ENCODE measurements at places on chromosomes 3 and 15.

DNA sequence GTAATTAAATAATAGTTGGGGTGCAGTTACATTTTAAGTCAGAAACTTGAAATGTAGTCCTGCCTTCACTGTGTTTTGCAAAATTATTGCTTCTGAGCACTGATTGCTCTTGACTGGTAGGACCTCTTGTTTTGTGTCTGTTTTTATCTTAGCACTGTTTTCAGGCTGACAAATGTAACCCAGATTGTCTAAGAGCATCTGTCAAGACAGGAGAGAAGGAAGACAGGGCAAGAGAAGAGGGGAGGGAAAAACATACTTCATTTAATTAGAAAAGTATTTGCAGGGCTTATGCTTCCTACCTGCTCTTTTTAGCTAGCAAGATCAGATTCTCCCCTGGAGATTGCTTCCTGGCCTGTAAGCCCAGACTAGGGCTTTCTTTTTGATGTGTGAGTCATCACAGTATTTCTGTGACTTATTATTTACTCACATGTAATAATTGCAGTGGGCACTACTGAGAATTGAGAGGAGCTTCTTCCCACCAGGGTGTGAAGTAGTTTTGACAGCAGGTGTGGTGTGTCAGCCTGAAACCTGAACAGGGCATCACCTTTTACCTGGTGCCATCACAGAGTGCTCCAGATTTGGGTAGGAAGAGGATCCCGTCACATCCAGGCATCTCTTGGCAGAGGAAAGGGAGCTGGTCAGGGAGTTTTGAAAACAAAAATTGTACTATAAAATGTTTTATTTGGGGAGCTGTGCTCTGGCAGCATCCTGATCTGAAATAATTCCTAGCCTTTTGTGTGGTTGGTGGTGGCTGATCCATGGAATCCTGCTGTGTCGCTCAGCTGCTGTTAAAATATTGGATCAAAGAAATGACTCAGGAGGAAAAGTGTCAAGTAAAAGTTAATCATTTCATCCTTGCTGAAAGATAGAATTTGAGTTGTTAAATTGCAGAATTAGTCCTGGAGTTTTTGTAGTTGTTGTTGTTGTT, 98.2 kb downstream of the TMEM108 start:
- DNase-seq = no peak

- no peak for DNase-seq
These were observed 28.0 kb downstream of the GLDN start for GRCh38 chr15:51369451-51369761.

DNA sequence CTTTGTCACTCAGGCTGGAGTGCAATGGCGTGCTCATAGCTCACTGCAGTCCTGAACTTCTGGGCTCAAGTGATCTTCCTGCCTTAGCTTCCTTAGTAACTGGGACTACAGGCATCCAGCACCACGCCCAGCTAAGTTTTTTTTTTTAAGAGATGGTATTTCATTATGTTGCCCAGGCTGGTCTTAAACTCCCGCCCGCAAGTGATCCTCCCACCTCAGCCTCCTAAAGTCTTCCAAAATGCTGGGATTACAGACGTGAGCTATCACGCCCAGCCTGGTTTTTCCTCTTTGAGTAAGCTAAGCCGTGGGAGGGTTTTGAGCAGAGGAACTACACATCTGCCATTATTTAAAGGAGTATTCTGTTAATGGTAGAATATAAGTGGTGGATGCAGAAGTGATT, 7.4 kb upstream of the LRRFIP2 start:
- no peak for DNase-seq

DNA sequence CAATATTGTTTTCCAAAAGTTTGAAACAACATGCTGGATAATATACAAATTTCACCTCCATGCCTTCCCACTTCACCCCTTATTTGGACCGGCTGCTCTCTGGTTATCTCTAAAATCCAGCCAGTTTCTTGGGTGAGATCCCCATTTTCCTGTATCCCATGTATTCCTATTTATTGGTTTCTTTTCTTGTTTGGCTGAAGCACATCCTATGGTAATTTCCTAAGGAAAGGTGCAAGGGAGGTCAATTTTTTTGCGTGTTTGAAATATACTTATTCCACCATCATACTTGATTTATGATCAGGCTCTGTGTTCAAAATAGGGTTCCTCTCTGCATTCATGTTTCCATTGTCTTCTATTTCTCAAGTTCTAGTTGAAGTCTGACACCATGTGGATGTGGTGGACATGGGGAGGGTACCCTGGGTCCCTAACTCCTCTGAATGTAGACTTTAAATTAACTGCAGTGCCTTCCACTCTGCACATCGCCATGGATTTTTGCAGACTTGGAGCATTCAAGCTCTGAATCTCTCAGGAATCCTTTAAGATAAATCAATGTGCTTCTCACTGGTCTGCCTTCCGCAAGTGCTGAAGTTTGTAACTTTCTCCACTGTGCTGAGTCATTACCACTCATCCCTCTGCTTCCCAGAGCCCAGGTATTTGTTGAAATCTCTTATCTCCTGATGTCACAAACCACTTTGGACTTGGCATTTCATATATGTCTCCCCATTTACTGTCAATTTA, 52.1 kb upstream of the TLE3 start:
- DNase-seq = no peak

DNA sequence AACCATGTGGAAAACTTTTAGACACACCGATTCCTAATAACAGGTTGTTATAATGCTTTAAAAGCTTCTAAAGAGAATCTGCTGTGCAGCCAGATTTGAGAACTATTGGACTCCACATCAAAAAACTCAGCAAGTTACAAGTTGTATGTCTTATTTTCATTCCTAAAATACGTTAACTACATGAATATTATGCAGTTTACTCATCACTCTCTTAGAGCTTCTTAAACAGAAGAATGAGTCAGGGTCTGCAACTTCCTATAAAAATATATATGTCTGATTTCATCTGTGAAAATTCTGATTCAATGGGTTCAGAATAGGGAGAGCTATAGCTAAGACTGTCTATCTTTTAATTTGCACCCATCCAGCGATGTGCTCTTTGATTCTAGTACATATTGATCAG, 244.2 kb upstream of the EPHA3 start:
- no peak for DNase-seq

GRCh38 chr3:122660297-122660974, 20.2 kb upstream of the PARP14 start:
- no peak for DNase-seq

DNA sequence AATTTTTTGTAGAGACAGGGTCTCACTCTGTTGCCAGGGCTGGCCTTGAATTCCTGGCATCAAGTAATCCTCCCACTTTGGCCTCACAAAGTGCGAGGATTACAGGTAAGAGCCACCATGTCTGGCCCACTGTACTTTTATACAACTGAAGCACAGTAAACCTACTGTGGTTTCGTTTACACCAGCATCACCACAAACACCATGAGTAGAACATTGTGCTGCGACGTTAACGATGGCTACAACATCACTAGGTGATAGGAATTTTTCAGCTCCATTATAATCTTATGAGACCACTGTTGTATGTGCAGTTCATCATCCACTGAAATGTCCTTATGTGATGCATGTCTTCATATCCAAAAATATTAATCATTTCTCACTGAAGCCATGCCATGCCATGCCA, 11.7 kb downstream of the CTNNB1 start:
- DNase-seq = no peak

- DNase-seq = no peak
These were observed 356.3 kb upstream of the PROK2 start for GRCh38 chr3:72141264-72141663.

GRCh38 chr15:100601163-100601562, 821 bp downstream of the LINS1 start:
- no peak for DNase-seq

GRCh38 chr3:115361806-115362205, 214.7 kb upstream of the ZBTB20 start:
- DNase-seq = no peak

- no peak for DNase-seq
These were observed 173.1 kb downstream of the POTEB3 start for GRCh38 chr15:21267226-21267625.

DNA sequence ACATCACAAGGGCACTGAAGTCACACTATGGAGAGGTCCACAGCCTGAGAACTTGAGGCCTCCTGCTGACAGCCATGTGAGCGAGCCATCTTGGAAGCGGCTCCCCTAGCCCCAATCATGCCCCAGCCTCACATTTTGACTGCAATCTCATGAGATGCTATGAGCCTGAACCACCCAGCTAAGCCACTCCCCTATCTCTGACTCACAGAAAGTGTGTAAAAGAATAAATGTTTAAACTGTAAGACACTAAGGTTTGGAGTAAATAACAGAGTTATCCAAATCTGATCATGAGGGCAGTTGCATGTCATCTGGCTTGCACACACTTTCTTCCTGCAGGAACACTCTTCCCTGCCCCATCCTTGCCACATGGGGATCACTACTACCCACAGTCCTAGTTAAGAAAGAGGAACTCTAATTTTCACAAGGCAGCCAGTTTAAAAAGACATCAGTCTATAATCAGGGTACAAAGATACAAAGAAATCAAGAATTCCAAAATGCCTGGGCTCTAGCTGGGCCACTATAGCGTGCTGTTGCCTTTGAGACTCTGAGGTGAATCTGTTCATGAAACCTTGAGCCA, 494.2 kb downstream of the FOXP1 start:
- no peak for DNase-seq
